ENCODE measurements at places on chromosomes 5 and 9.

DNA sequence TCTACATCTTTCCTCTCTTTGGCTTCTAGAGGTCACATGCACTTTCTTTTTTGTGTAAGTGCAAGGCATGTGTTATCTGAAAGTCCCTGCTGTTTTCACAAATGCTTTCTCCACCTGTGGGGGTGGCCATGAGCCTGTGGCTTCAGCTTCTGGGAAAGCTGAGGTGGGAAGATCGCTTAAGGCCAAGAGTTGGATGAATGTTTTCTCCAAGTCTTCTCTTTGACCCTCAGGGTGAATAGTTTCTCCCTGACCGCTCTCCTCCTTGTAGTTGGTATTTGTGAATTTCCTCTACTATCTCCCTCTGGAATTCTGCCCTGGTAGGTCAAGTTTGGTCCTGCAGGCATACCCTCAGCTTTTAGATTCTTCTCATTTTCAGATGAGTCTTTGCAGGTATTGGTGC, 74.2 kb downstream of the UGCG start:
- no peak for DNase-seq

GRCh38 chr9:97771641-97772040, 74.5 kb upstream of the XPA start:
- DNase-seq = no peak

GRCh38 chr5:178301641-178302040, 69.0 kb upstream of the PHYKPL start:
- DNase-seq = no peak

GRCh38 chr5:54700986-54701578, 183.5 kb downstream of the SNX18 start:
- DNase-seq = no peak

DNA sequence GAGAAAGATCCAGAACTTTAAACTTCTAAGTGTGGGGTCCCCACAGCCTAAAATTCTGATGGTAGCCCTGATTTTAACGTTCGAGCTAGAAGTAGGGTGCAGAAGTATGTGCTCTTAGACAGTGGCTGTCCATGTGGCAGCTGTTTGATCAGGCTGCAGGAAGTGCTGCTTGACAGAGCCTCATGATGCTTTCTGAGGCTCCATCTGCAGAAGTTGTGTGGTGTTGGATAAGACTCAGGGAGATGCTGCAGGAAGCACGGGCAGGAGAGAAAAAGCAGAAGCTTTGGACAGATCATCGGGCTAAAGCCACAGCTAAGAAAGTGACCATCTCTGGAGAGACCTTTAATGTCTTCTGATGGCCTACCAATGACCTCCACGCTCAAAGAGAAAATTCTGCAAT, 8.1 kb downstream of the MTMR12 start:
- no peak for DNase-seq

GRCh38 chr9:99722877-99723276, 98.8 kb upstream of the NR4A3 start:
- no peak for DNase-seq

GRCh38 chr5:90479611-90480385, 5.1 kb downstream of the POLR3G start:
- no peak for DNase-seq

DNA sequence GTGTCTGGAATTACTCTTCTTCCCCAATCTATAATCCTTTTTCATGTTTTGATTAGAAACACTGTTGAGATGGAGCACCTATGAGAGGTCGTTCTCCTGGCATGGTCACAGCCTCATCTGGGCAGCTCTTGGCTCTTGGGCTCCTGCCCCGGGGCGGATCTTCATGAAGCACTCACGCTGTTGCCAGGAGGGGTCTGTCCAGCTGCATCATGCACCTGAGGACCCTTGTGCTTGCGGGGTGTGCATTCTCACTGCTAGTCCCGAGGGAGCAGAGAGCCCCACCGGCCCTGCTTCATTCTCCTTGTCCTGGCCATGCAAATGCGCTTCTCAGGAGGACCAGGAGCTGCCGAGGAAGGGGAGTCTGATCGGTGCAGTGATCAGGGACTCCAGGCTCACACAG, 117.6 kb upstream of the S1PR3 start:
- DNase-seq = no peak

GRCh38 chr9:90789862-90790261, 11.8 kb upstream of the SYK start:
- no peak for DNase-seq

DNA sequence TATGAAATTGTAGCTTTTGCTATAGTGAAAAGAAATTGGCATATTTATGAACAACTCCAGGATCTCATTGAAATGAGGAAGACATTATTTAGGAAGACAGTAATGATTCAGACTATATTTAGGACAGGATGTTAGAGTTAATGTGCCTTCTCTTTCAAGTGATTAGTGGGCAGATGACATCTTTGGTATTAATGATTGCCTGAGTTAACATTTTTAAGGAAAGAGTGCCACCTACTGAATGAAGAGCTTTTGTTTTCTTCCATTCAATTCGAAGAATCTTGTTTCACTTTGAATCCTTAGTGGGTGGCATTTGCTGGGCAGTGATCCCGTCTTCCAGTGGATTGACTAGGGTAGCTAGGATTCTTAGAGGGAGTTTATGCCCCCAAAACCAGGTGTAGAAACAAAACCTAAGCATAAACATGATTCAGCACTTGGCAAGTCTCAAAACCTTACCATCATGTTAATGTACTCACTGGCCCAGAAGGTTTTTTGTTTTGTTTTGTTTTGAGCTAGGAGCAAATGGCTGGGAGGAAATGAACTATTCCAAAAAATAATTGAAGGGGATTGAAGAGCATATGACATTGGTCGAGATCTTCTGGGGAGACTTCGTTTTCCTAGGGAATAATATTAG, 23.2 kb downstream of the MAP3K1 start:
- no peak for DNase-seq

GRCh38 chr9:125747765-125748445, 732 bp downstream of the PBX3 start:
- no peak for DNase-seq

DNA sequence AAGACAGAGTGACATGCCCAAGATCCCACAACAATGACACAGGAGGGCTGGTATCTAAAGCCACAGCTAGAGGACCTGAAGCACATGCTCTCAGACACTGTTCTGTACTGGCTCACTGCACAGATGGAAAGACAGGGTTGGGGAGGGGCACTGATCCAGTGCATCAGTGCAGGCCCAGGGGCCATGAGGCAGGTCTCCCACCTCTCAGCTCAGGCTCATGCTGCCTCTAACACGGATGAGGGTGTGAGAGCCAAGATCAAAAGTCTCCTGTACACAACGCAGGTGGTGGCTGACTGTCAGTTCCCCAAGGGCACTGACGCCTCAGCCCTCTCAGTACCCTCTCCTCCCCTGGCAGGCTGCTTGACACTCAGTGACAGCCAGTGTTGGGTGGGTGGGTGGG, 10.9 kb downstream of the RAPGEF1 start:
- no peak for DNase-seq

DNA sequence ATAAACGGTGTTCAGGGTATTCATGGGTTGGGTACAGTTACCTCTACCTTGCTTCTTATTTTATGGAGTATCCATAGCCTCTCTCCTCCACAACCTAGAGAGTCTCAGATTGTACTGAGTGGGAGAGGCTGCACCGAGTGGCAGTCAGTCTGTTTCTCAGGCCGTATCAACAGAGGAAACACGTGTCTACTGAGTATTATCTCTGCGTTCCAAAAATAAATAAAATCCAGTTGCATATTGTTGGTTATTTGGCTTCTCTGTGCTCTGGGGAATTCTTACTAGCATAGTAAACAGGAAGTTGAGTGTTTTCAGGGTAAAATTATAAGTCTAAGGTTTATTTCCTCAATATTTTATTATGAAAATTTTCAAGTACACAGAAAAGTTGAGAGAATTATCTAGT, 231.0 kb downstream of the ARHGEF28 start:
- DNase-seq = no peak

- no peak for DNase-seq
These were observed 7.5 kb upstream of the DPYSL3 start for GRCh38 chr5:147517383-147517782.

DNA sequence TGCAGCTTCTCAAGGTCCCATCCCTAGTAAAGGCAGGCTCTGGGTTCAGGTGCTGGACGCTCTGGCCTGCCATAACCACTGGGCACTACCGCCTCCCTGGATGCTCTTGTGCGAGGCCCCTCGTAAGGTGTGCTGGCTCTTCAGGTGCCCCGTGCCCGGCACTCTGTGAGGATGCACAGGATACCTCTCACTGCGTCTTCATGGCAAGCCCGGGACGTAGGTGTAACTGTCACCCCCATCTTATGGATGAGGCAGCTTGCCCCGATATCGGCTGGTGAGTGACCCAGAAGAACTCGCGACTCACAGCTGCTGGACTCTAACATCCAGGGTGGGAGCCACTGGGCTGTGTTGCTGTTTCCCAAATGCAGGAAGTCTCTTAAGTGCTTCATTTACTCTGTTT, 79.0 kb downstream of the GTF3C4 start:
- DNase-seq = no peak

GRCh38 chr5:68033961-68034571, 181.5 kb upstream of the PIK3R1 start:
- no peak for DNase-seq

DNA sequence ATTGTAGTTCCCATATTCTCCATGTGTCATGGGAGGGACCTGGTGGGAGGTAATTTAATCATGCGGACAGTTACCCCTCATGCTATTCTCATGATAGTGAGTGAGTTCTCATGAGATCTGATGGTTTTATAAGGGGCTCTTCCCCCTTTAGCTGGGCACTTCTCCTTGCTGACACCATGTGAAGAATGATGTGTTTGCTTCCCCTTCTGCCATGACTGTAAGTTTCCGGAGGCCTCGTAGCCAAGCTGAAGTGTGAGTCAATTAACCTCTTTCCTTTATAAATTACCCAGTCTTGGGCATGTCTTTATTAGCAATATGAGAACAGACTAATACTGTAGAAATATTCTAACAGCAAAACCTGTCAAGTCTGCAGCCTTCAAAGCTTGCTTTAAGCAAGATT, 293.2 kb downstream of the CTNND2 start:
- DNase-seq = no peak

- no peak for DNase-seq
These were observed 90.2 kb upstream of the CACNA1B start for GRCh38 chr9:137787381-137787780.

GRCh38 chr9:123302348-123303214, 34.2 kb upstream of the STRBP start:
- DNase-seq = no peak

DNA sequence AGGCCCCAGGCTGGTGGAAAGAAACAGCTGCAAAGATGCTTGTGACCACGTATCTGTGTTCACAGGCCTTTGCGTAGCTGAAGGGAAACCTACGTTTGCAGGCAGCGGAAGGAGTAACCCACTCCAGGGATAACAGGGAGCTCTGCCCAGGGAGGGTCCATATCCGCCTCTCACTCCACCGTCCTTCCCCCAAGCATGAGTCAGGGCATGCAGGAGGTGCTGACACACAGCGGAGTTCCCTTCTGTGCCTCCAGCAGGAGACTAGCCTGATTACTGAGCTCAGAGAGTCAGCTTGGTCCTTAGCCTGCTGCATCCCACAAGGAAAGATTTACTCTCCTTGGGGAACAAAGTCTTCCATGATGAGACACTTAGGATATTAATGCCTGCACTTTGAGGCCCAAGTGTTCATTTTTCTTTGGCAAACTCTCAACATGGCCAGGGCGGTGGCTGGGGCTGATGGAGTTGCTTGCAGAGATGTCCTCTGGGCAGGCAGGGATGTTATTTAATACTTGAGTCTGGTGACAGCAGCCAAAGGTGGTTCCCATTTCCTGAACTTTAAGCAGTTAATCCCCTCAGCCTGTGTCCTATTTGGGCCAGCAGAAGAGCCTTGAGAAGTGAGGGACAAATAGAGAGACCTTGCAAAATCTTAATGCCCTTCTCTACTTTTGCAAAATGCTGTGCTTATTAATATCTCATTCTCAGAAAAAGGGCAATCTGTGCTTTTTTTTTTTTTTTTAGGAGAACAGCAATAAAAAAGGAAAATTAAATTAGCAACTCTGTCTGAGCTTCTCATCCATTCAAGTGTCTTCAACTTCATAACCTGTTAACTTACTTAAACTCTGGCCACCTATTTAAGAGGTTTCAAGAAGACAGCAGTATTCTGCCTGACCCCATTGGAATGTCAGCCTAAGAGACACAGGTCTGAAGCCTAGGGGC, 222.1 kb downstream of the HSPA4 start:
- no peak for DNase-seq

DNA sequence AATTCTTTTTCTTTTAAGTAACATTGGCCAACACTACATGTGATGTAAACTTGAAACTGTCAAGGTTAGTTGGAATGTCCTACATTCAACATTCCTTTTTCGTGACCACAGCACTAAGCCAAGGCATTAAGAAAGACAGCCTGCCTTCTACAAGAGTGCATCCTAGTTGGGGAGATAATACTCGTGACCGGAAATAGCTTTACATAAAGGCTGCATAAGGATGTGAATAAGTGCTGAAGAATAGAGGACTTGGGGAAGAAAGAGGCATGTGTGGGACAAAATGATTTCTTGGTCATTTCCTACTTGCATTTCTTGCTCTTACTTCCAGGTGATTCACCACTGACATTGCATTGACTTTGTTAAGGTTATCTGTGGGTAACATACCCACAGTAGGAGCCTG, 282.0 kb downstream of the DMRT2 start:
- DNase-seq = no peak

DNA sequence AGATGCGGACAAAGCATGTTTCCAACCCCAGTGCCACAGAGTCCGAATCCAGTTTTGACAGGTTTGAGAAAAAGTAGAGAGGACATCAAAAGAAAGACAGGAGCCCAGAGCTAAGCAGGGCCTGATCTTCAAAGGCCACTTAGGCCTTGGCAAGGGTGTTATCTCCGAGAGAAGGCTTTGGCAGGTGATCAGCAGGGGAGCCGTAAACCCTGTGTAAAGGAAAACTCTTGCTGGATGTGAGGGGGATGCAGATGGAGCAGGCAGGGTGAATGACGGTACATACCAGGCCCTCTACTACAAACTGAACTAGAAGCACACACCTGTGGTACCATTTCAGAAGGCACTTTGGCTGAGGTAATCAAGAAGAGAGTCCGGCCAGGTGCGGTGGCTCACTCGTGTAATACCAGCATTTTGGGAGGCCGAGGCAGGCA, 1.4 kb upstream of the HNRNPH1 start:
- DNase-seq = no peak

DNA sequence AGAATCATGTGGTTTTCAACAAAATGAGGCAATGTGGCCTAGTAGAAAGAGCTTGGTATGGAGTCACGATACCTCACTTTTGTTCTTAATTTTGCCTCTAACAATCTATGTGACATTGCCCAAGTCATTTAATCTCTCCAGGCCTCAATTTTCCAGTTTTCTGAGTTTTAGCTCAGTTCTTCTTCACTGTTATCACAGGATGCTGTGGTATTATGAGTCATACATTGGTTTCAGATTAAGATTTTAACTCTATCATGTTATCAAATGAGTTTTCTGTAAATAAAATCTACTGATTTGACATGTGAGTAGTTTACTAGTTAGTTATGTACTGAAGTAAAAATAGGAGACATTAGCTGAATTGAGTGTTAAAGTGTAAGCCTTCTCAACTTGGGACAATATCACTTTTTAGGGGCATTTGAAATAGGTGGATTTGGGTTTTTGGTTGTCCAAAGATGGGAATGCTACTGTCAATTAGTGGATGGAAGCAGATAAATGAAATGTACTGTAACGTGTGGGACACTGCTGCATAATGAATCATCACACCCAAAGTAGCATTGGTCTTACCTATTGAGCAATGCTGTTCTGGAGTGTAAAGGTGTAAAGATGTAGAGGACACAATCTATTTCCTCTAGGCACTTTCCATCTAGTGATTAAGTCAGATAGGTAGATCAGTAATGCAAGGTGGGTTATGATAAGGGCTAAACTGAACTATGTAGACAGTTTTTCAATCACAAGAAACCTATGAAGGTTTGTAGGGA, 73.3 kb downstream of the NNT start:
- DNase-seq = no peak

- DNase-seq = no peak
These were observed 9.0 kb upstream of the ZDHHC21 start for GRCh38 chr9:14702200-14702720.

All from osteocyte (in vitro differentiated cells).